NCI-H526 (cell line): ENCODE measurements at places on chromosomes 13 and 19.
A peak's percentile ranks its signal among the peaks of the same experiment; 100 is the strongest.

DNA sequence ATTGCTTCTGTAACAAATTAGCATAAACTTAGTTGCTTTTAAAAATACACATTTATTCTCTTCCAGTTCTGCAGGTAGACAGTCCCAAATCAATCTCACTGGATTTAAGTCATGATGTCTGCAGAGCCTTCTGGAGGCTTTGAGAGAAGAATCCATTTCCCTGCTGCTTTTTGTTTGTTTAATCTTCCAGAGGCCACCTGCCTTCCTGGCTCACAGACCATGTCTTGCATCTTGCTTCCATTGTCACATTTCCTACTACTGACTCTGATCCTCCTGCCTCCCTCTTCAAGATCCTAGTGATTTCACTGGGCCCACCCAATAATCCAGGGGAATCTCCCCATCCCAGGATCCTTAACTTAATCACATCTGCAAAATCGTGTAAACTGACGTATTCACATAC is 473.3 kb downstream of the ITGBL1 start:
- DNase-seq: no peak

DNA sequence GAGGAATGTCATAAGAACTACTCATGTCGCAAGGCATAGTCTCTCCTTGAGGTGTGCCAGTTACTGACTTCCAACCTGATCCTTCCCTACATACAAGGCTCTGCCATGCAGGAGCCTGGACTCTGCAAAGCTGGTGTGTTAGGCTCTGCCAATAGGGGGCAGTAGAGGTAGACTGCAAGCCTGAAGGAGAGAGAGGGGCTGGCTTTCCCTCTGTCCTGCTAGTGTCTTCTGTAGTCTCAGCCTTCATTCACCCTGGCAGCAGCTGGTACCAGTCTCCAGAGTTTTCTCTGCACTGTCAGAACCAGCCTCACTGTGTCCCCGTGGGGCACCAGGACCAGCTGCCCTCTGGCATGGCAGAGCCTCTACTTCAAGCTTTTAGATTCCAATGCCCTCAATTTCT is 14.5 kb downstream of the SHISA2 start:
- peak; percentile 59 for DNase-seq

DNA sequence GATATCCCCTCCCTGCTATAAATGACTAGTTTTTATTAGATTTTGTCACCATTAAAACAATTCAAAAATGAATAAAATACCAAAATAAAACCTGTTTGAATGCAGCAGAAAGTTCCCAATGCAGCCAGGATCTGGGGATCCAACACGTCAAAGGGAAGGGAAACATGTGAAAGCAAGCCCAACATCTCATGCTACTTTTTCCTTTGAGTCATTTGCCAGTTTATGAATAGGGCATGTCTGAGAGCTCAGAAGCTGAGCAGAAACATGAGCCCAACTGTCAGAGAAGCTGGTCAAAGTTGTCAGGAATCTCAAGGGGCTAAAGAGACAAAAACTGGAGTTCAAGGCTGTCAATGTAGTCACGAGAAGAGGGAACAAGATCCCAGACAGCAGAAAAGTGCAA is 526.4 kb downstream of the KLF5 start:
- no peak for DNase-seq

GRCh38 chr13:29471551-29471950 is 123.9 kb downstream of the SLC7A1 start:
- no peak for DNase-seq

GRCh38 chr19:3178973-3179738 is 587 bp downstream of the S1PR4 start:
- no peak for DNase-seq

DNA sequence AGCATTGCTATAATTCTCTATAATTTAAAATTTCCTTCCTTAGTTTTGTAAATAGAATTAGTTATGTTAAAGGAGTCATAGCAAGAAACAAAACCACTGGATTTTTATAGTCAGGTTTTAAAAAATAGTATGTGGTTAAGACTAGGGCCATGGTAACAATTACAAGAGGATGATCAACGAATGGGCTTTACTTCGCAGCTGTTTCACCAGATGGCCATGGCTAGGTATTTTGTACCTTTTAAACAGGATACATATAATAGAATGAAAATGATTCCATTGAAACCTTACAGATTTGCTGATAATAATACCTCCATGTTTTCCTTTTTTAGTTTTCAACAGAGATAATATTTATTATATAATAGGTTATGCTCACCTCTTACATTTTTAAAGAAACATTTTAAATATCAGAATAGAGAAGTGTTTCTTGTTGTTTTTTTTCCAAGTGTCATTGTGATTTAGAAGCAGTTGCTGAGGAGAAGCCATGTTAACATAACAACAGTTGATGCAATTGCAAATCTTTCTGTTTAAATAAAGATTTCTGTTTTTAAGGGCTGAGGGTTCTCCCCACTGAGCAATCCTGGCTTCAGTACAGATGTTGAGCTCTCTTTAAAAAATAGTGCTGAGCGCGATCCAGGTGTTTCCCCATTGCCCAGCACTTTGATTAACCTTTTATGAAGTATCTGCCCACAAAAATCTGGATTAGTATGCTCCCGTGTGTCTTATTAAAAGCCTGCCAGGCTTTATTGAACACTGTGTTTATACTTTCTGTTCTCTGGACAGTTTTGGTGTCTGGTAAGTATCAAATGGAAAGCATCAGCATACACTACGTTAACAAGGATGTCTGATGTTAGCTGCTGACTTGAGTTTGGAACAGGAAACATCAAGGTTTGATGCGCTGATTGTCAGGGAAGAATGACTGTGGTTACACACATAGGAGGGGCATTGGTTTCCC is 205.3 kb downstream of the HS6ST3 start:
- DNase-seq: no peak

- no peak for DNase-seq
Observed at GRCh38 chr13:111963031-111963430, 103.9 kb upstream of the SOX1 start.

DNA sequence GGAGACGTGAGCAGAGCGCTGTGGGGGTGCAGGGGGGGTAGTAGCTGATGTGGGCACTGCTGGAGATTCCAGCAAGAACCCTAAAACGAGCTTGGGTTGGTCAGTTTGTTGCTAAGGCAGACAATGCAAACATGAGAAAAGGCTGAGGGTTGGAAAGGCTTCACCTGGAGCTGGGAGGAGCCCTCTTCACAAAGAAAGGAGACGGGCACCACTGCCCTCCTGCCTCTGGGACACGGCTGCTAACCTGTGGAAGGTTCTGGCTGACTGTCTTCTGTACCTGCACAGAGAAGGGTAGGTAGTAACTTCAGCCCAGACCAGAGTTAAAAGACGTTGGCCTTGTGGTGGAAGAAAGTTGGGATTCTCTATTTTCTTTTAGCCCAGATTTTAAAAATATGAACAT is 108.7 kb downstream of the SUCLA2 start:
- no peak for DNase-seq

GRCh38 chr19:873084-873483 is 13.6 kb downstream of the CFD start:
- DNase-seq: no peak

GRCh38 chr13:73466561-73466960 is 407.8 kb downstream of the KLF5 start:
- DNase-seq: no peak

DNA sequence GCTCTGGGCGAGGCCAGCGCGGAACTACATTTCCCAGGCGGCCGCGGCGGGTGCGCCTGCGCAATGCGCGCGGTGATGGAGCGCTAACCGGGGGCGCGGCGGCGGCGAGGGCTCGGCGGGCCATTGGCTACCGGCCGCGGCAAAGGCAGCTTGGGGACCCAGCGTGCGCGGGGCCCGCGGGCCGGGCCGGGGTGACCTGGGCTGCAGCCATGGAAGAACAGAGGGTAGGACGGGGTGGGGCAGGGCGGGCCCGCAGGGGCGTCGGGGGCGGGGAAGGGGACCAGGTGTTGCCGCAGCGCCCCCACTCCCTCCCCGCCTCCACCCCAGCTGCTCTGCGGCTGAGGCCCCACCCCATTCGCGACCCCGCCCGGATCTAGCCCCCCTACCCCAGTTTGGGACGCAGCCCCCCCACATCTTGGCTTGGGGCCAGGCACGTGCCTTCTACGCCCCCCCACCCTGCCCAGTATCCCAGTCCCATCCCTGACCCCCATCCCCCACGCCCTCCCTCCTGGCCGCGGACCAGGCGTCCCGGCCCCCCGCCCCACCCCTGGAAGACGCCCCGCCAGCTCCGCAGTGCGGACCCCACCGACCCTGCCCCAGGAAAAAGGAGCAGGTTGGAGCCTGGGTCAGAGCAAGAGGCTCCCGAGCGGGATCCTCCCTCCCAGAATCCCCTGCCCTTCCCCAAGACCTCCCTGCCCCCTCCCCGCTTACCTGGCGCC is at the start of gene FSD1:
Gene FSD1, plus strand, starts transcription at position 61 of the 719 bp plus-strand sequence. Its CDS starts 149 bp downstream, at position 210.
- peak; percentile 78 for DNase-seq

- DNase-seq: peak; percentile 25
Observed at GRCh38 chr13:50140581-50141374, 125.5 kb downstream of the KCNRG start.

DNA sequence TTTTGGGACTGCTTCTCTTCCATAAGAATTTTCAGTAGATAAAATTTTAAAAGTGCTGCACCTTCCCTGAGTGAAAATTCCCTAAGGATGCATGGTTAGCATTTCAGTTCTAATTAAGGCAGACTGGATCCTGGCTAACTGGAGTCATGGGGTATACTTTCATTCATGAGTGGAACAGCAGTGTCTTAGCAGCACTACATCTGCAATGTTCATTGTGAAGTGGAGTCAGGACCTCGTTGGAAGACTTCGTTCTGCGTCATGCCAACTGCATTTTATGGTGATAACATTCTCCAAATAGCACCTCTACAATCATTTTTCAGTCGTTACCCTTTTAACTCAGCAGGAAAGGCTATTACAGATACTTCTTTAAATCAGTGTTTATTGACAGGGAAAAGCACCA is 25.5 kb downstream of the PHF11 start:
- DNase-seq: no peak

- no peak for DNase-seq
Observed at GRCh38 chr13:98143157-98143553, 261 bp downstream of the FARP1 start.

DNA sequence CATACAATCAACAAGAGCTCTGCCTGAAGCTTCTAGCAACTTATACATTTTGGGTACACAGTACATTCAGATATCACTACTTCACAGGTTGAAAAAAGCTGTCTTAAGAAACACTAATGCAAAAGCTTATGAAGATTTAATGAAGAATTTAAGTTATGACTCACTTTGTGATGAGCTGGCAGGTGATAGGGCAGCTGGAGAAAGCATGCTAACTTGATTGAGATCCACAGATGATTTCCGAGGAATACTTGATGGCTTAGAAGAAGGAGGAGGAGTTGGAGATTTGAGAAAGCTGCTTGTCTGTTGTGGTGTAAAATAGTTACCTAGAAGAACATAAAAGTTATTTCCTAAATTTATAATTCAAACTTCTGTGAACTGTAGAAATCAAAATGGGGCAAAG is 23.3 kb downstream of the EXOSC8 start:
- no peak for DNase-seq

GRCh38 chr19:1181606-1182005 is 7.5 kb upstream of the SBNO2 start:
- no peak for DNase-seq

GRCh38 chr19:8395621-8396082 is 5.5 kb downstream of the RAB11B start:
- DNase-seq: no peak

DNA sequence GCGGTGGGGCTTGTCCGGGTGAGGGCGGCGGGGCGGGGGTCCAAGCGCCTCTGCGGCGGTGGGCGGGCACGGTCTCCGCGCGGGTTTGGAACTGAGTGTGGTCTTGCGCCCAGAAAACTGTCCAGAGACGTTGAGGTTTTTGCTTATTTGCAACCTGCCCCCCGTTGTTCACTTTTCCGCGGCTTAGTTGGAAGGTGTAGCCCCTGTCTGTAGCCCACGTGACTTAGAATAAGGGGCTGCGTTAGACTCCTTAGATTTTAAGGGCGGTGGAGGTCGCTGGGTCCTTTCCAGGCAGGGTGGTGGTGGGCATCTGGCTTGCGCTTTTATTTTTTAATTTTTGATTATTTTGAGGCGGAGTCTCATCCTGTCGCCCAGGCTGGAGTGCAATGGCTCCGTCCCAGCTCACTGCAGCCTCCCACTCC is 748 bp downstream of the RPS15 start:
- DNase-seq: no peak

DNA sequence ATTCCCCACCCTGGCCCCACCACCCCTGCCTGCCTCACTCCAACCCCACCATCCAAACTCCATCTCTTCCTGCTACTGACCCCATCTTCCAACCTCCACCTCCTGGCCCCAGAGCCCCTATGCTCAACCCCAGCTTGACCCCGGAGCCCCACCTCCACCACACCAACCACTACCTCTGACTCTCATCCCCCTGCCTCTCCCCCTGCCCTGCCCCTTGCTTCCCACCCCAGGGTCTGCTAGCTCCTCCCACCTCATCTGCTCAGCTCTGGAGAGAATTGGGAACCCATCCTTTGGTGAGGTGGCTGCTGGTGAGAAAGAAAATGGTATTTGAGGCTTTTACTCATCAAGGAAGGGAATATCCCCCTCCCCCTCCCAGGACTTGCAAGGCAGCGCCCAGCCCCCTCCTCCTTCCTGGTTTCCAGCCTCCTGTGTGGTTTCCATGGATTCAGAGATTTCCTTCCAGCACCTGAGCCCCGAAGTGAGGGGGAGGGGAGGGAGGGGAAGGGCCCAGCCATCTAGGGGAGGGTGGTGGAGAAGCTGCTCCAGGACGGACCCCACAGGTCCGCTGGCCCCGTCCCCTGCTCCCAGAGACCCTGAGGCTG is 11.4 kb upstream of the PEPD start:
- DNase-seq: no peak

DNA sequence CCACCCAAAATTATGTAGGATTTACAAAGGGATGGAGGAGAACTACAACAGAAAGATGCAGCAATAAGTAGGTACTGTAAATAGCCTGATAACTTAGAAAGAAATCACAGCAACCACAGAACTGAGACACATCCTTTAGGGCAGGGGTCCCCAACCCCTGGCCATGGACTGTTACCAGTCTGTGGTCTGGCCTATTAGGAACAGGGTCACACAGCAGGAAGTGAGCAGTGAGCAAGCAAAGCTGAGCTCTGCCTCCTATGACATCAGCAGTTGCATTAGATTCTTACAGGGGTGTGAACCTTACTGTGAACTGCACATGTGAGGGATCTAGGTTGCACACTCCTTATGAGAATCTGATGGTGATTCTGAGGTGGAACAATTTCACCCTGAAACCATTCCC is 997.6 kb downstream of the DIAPH3 start:
- DNase-seq: no peak

- DNase-seq: no peak
Observed at GRCh38 chr19:53365899-53366493, 491 bp downstream of the ZNF525 start.

GRCh38 chr13:110644892-110645521 is 29.7 kb downstream of the NAXD start:
- DNase-seq: peak; percentile 89

GRCh38 chr13:59996461-59996980 is 167.2 kb downstream of the DIAPH3 start:
- no peak for DNase-seq
